Kasumi-1 (cell line): ENCODE measurements at places on chromosomes 5 and 9.

DNA sequence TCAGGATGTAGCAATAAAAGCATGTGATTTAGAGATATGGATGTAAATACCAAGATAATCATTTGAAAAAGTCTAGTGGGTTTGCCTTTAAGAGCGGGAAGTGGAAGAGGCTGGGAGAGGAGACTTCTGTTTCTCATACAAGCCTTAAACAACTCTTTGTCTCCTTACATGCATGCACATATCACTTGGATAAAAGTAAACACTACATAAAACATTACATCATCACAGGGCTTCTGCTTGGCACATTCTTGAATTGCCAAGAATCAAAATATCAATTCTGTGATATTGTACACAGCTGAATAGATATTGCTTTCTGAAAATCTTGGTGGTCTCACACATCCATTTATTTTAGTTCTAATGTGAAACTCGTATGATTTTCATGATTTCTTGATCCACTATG lies 57.6 kb downstream of the FOXD1 start:
- no peak for DNase-seq

- no peak for DNase-seq
Observed at GRCh38 chr9:105646879-105647594, 15.2 kb upstream of the TAL2 start.

GRCh38 chr5:66671305-66671704 lies 75.1 kb downstream of the MAST4 start:
- no peak for DNase-seq

DNA sequence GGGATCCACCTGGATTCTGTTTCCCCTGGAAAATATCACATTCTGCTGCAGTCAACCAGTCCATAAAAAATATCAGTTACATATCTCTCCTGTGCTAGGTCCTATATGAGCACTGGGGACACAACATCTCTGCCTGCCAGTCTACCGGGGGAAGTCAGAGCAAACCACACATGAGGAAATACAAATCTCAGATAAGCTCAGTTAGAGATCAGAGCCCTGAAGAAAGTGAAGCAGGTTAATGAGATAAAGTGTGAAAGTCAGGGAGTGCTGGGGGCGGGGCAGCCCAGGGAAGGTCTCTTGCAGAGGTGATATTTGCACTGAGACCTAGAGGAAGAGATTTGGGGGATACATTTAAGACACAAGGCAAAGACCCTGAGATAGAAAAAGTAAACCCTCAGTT lies 67.8 kb upstream of the SLC1A1 start:
- no peak for DNase-seq

DNA sequence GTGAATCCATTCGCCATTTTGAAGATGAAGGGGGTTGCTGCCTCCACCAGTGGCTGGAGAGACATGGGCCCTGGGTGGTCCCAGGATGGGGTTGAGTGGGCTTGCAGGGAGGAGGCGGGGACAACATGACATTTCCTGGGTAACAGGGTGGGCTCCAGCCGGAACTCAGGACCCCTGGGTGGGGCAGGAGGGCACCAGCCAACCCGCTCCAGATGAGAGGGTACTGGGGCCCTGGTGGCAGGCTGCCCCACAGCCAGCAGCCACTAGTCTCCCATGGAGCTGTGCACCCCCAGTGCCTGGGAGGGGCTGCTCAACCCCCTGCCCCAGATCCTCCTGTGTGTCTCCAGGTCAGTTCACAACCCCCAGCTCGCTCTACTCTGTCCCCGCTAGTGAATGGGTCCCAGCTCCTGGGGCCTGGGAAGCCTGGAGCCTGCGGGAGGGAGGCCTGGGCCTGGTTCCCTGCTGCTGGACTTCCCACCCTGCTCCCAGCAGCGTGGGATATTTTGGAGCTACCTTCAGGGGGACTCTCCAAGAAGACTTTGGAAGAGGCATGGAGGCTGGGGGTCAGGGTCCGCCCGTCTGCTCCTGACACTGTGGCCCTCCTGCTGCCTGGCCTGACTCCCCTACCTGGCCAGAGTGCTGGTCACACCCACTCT lies 55.9 kb downstream of the AHRR start:
- DNase-seq, result no peak

DNA sequence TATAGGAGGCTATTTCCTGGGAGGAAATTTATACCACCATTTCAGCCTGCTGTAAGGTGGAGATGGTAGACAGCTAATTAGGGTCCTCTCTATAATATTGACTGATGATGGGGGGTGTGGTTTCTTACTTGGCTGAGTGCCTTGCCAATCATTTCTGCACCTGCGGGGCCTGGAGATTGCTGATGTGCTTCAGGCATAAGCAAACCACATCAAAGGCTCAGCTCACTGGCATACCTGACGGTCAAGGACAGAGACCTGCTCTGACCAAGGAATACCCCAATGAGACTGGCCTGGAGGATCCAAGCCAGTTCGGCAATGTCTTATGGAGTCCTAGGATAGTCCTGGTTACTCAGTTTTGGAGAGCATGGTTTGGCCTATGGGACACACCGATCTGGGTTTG lies 29.5 kb downstream of the ANKH start:
- no peak for DNase-seq

GRCh38 chr5:116419258-116419657 lies 155.4 kb downstream of the SEMA6A start:
- DNase-seq, result no peak

GRCh38 chr5:101327816-101328215 lies 424.7 kb upstream of the ST8SIA4 start:
- DNase-seq, result no peak

GRCh38 chr5:59007460-59008063 lies 424.7 kb downstream of the RAB3C start:
- peak; percentile 33 for DNase-seq

DNA sequence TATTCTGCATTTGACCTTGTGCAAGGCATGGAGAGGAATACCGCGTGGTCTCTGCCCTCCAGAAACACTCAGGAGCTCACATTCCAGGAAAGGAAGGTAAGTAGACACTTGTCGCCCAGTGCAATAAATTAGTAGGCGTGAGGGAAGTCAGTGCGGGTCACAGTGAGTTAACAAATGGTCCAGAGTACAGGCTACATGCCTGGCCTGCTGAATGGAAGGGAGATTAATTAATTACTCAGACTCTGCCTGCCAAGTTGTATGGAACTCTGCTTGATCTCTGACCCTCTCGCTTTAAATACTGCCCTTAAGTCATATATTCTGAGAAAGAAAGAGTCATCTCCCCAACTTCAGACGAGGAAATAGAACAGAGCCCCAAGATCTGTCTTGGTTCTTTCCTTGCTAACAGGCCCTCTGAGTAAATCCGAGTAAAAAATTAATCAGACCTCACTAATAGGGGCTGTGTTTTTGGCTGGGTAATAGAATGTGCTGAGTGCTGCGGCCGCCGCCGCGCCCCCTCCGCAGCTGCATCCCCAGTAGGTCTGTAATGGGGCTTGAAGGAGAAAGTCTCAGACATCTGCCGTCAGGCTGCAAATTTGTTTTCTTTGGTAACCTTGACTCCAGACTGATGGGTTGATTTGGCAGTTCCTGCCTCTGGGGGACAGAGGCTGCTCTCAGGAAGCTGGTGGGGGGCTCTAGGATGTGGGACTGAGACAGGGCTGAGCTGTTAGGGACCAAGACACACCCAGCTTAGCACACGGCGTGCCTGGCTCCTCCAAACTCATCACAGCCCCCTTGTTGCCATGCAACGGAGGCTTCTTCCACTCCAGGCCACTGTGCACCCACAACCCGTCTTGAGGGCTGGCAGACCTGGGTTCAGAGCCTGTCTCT lies 144.4 kb downstream of the NSG2 start:
- no peak for DNase-seq

DNA sequence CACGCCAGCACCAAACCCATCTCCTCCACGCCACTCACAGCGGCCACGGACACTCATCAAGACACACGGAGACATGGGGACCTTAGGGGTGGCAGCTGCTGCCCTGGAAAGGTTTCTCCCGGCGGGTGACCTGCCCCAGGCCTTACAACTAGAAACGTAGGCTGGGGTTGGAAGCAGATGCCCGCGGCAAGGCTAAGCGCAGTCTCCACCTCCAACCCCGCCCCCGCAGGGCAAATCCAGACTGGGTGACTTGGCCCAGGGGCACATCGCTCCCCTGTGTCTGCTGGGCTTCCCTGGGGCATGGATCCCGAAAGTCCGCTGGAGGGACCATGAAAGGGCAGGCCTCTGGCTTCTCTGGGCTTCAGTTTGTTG lies 12.0 kb upstream of the ASS1 start:
- no peak for DNase-seq

- DNase-seq, result no peak
Observed at GRCh38 chr9:20205821-20206220, 416.5 kb downstream of the MLLT3 start.

- DNase-seq, result no peak
Observed at GRCh38 chr5:35223787-35224395, 6.4 kb downstream of the PRLR start.

DNA sequence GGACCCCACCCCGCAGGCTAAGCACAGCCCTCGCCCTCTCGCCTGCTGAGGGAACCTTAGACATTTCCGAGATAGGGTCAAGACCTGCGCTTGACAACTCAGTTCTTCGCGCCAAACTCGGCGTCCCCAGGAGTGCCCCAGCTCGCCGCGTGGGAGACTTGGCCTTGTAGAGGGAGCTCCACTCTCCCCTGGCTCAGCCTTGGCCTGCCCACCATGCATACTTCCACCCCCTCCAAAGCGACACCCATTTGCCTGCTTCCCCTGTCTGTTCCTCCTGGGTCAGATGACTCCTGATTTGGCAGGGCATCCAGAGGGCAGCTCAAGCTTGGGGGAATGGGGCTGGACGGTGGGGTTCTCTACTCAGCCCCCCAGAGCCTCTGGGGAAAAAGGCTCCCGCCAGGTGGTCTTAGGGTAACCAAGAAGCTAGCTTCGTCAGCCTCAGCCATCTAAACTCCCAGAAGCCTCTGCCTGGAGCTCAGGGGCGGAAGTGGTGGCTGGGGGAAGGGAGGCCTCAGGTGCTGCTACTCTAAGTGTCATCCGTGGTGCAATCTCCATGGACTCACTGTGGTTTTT lies 560 bp downstream of the DOCK2 start:
- DNase-seq, result peak; percentile 52

DNA sequence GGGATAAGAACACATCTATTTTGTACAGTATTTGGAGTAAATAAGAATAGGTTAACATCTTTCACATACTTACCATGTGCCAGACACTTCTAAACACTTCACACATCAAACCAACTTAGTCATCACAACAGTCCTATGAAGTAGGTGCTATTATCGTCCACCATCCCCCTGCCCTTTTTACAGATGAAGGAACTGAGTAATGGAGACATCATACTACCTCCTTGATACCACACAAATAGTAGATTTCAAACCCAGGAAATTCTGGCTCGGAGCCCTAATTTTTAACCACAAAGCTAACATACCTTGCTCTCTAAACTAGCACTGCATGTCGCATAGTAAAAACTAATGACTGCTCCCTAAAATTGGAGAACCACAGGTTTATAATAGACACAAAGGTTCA lies 4.2 kb upstream of the ZNF366 start:
- no peak for DNase-seq

DNA sequence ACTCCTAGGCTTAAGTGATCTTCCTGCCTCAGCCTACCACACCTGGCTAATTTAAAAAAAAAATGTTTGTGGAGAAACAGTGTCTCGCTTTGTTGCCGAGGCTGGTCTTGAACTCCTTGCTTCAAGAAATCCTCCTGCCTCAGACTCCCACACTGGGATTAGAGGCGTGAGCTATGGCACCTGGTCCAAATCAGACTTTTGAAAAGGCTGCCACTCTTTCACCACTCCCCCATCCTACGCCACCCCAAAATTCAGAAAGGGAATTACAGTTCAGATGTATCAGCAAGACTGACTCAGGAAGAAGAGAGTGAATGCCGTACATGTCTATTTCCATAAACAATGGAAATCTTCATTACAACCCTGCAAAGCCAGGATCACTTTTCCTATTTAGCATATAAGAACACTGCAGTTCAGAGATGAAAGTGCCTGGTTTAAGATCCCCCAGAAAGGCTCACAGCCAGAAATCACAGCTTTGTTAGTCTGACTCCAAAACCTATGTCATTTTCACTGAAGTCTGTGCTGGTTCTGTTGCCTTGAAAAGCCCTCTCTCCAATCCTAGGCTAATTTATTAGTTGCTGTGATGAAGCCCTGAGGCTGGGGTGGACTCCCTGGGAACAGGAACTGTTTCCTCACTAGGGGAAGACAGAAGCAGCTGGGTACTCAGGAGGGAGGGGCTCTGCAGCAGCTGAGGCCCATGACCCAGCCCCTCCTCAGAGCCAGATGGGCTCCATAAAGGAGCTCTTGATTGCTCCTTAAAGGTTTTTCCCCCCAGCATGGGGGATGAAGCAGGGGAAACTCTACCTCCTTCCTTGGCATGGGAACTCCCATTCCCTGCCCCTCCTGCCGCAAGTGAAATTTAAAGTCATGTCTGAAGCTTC lies 3.1 kb downstream of the FBLL1 start:
- no peak for DNase-seq

DNA sequence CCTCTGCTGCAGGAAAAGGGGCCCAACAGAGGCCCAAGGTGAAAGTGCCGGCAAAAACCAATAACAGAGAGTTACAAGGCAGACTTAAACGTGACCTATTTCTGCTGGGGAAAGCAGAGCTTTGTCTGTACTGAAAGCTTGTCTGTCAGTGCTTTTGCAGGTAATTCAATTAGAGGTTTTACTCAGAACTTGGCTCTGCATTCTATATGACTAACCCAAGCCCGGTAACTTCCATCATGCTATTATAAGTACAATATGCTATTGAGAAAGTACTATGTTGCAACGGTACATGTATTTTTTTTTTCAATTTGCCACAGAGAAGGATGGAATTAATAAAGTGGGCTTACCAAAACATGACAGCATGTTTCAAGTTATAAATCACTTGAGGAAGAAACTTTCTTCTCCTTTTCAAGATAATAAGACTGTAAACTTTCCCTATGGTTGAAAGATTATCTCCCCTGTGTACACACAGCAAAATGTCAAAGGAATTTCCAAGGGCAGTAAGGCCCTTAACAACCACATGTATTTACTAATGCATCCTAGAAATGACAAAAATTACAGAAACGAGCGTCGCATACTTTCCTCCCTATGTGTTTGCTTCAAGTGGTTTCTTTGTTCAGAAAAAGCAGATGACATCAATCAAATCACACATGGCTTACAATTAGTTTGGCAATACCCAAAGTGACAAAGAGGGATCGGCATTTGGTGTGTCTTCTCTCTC lies 282.4 kb downstream of the EFNA5 start:
- peak; percentile 20 for DNase-seq

- no peak for DNase-seq
Observed at GRCh38 chr5:168552146-168552545, 23.0 kb downstream of the FBLL1 start.

- DNase-seq, result peak; percentile 27
Observed at GRCh38 chr5:79157305-79157704, 45.7 kb downstream of the BHMT start.

- DNase-seq, result no peak
Observed at GRCh38 chr9:108412755-108413154, 443.0 kb downstream of the ACTL7B start.
